ENCODE measurements at places on chromosomes 7 and 10.

GRCh38 chr7:159191236-159191635 lies 46.6 kb upstream of the VIPR2 start:
- no peak for DNase-seq

DNA sequence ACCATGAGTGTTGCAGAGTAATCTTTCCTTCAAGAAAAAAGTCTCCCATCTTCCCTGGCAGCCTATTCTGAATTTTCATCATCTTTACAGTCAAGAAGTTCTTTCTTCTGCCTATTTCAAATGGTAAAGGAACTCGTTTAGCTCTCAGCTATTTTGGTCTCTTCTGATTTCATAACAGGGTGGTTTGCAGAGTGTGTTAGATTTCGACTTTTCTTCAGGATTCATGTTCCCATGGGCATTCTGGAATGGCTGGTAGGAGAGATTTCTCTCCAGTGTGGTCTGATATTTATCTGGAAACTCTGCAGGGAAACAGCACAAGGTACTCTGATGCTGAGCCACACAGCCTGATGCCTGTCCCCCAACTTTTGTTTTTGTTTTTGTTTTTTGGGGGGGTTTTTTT lies 111.1 kb upstream of the FAM171A1 start:
- no peak for DNase-seq

- no peak for DNase-seq
These were observed 56.3 kb upstream of the BMPER start for GRCh38 chr7:33849004-33849403.

DNA sequence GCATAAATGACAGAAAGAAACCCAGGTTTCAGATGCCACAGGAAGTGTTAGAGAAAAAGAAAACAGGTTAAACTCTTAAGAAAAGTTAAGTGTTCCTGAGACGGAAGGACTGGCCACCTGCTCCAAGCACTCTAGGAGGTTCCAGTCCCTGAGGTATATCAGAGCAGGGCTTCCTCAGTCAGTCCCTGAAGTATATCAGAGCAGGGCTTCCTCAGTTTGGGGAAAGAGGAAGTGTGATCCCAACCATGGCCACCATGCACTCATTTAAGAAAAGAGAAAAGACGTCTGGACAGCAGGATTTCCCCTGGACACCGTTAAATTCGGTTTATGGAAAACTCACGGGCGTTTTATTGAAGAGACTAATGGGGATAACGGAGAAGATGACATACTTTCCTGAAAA lies 133.4 kb upstream of the PFKP start:
- no peak for DNase-seq

DNA sequence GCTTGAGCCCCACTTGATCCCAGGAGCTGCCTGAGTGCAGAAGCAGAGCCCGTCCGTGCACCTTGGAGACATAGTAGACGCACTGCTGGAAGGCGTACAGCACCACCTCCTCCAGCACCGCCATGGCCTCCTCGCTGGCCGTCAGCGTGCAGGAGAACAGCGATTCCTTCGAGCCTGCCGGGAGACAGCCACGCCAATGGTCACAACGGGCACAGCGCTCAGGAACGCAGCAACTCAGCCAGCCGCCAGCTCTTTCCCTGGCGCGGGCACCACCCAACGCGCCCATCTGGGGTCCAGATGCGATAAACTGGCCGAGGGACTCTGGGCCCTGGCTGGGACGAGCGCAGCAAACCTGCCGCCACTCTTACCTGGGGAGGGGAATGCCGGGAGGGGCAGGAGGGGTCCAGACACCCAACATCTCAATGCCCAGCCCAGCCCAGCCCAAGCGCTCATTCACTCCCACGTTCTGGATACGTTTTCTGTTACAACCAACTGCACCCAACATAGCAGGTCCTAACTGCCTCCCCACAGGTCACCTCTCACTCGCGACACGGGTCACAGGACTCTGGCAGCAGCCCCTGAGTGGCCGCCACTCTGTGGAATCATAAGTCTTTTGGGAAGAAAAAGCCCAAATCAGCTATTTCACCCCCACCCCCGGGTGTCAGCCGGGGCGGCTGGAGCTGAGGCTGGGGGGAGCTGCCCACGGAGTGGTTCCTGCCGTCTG lies 41.9 kb downstream of the AP5Z1 start:
- no peak for DNase-seq

- DNase-seq = no peak
These were observed 301.5 kb downstream of the GRID1 start for GRCh38 chr10:86064931-86065662.

DNA sequence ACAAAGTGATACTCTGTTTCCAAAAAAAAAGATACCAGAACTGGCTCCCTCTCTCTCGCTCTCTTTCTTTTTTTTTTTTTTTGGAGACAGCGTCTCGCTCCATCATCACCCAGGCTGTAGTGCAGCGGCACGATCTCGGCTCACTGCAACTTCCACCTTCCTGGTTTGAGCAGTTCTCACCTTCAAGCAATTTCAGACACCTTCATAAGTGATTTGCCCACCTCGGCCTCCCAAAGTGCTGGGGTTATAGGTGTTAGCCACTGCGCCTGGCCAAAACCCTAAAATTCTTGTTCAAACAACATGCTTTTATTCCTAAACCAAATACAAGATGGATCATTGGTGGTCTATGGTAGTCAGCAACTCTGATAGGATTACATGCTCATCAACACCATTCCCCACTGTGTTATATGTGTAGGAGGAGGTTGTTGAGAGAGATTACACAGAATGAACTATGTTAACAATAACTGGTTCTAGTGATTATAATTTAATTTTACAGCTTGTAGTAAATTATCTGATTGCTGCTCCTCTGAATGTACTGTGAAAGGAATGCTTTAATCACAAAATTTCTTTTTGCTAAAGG lies 15.5 kb downstream of the ACBD5 start:
- no peak for DNase-seq

DNA sequence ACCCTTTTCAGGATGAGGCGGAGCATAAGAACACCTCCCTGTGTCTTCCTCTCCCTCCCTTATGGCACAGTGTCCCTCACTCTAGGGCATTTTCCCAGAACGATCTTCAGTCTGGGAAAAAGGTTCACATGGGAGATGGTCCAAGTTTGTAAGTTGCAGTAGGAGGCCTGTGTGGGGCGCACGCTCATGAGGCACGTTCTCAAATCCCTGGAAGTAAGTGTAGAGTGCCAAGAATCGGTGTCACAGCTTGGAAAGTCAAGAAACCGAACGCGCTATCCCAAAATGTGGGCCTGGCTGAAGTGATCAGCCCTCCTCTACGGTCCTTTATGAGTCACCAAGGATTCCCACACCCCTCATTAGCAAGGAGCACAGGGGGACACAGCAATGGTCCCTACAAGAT lies 23.9 kb upstream of the SMARCD3 start:
- DNase-seq = peak; percentile 41

DNA sequence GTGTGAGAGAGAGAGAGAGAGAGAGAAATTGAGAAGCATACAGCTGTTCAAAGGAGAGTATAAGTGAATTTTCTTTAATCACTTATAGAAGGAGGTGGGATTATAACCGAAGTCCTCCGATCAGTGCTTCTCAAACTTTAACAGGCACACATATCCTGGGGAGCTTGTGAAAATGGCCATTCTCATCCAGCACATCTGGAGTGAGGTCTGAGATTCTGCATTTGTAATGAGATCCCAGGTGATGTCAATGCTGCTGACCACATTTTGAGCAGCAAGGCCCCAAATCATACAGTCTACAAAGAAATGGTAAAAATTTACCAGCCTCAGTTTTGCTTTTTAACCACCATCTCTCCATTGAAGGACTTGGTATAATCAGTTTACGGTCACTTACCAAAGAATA lies 219.0 kb downstream of the PTEN start:
- no peak for DNase-seq

DNA sequence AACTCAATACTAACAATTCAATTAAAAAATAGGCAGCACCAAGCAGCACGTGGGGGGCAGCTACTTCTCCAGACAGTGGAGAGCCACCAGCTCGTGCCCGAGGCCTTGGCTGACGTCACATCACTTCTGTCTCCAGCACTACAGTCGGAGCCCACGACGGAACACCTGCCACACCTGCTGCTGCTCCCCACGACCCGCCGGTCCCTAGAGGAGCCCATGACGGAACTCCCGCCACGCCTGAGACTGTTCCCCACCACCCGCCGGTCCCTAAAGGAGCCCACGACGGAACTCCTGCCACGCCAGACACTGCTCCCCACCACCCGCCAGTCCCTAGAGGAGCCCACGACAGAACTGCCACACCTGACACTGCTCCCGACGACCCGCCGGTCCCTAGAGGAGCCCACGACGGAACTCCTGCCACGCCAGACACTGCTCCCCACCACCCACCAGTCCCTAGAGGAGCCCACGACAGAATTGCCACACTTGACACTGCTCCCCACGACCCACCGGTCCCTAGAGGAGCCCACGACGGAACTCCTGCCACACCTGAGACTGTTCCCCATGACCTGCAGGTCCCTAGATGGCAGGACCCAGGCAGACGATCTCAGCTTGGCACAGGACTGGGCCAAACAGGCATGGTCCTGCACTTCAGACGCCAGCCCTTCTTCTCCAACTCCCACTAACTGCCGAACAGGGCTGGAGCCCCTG lies 258.0 kb downstream of the ELFN1 start:
- no peak for DNase-seq

GRCh38 chr7:94449151-94449725 lies 54.5 kb downstream of the COL1A2 start:
- no peak for DNase-seq

DNA sequence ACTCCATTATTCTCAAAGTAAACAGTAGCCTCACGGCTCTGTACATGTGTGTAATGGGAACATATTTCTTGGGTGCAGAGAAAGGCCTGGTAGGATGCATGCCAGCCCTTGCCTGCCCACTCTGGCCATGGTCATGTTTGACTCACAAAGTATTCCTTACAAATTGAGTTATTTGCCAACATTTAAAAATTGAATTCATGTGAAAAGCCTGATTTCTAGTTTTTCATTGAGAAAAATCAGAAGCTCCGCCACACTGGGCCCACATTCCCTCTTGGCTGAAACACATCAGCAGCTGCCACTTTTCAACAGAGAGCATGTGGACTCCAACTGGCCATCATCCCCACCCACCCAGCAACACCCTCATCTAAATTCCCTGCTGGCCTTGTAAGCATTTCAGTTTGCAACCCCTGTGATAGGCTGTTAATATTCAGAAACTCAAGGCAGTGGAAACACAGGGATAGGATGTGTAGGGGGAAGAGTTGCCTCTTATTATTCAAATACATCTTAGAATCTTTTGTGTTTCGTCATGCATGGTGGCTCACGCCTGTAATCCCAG lies 40.9 kb downstream of the CDH23 start:
- DNase-seq = no peak

- no peak for DNase-seq
These were observed 3.1 kb downstream of the AKR1B10 start for GRCh38 chr7:134530460-134530859.

- peak; percentile 83 for DNase-seq
These were observed 328.2 kb downstream of the TNS3 start for GRCh38 chr7:47253650-47254080.

- no peak for DNase-seq
These were observed 201.8 kb downstream of the TCERG1L start for GRCh38 chr10:131109726-131110125.

- DNase-seq = no peak
These were observed 18.3 kb upstream of the LRGUK start for GRCh38 chr7:134108802-134109201.

- no peak for DNase-seq
These were observed 1.7 kb downstream of the SDK1 start for GRCh38 chr7:3302681-3303320.

- peak; percentile 42 for DNase-seq
These were observed 32.2 kb upstream of the TRIL start for GRCh38 chr7:28990200-28990960.

DNA sequence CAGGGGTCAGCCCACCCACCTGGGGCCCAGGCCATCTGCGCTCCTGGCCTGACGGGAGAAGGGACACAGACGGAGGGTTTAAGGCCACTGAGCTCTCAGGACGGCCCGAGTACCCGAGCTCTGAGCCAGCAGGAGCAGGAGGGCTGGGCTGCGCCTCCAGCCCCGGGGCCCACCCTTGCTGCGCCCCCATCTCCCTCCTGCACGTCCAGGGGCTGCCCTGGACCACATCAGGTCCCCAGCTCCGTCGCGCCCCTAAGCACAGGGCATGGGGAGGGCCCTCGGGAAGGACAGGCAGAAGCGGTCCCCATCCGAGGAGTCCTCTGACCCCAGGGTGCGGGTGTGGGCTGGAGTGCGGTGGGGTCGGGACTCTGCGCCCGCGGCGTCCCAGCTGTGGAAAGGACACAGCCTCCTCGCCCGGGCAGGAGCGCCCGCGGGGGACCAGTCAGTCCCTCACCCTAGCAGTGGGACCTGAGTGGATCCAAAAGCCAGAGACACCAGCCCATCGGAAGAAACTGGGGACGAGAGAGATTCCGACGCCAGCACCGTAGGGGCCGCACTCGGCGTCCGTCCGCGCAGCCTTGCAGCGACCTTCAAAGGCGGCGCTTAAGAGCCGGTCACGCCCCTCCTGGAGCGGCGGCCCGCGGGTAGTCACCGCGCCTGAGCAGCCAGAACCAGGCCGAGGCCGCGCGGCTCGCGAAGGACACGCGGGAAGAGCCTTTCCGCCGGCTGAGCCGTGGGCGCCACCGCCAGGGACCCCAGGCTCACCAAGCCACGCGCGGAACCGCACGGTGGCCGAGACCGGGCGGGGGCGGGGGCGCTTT lies 15.9 kb downstream of the CAMK2B start:
- DNase-seq = no peak

DNA sequence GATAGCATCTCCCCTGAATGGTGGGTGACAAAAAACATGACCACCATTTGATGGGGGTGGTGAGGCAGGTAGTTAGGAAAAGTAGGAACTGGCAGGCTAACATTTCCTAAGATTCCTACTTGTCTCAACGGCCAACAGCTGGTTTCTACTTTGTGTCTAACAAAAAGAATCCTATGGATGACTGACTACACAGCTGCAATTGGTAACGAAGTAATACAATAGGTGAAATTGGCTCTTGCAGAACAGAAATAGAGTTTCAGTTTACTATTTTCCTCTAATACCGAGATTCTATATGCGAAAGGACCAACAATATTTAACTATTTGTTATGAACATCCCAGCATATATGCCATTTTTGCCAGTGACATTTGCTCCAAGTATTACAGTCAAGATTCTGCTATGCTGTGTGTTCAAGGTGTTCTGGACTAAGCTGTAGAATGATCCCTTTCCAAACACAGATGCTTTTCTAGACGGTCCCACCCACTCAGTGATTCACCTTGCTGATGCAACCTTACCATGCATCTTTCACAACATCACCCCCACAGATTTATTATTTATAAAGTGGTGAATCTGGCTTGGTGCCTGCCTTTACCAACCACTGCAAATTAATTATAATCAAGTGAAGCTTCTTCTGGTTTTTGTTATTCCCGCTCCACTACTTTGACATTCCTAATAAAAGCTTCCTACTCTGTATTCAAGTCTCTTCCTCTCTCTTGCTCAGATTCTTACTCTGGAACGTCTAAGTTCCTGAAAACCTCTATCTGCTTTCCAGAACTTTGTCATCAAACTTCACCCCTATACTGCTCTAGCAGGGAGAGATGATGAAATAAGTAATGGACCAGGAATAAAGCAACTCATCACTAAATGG lies 16.8 kb downstream of the BBIP1 start:
- no peak for DNase-seq

Measured in uterus (tissue), 4 donors.